GM13977 (cell line): ENCODE measurements at places on chromosomes 12 and 14.

DNA sequence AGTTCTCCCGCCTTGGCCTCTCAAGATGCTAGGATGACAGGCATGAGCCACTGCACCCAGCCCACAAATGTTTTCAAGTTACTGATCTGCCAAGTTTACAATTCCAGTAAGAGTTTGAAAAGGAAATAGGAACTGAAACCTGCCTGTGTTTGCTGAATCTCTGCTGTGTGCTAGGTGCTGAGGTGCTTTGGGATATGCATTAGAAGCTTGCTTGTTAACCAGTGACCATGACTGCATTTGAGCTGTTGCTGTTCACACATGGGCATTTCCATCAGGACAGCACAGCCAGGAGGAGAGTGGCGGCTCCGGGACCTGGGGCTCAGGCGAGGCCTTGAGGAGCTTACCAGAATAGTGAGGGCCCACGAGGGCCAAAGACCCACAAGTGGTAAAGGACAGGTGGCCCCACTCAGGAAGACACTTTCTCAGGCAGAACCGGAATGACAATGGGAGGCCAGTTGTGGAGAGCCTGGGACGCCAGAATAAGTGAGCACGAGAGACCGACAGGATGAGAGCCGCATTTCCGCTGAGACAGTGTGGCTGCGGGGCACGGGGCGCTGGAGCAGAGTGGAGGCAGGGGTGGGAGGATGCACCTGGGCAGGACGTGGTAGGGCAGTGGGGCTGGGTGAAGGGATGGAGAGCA is 54.5 kb upstream of the MMP17 start:
- DNase-seq, result peak; percentile 81

DNA sequence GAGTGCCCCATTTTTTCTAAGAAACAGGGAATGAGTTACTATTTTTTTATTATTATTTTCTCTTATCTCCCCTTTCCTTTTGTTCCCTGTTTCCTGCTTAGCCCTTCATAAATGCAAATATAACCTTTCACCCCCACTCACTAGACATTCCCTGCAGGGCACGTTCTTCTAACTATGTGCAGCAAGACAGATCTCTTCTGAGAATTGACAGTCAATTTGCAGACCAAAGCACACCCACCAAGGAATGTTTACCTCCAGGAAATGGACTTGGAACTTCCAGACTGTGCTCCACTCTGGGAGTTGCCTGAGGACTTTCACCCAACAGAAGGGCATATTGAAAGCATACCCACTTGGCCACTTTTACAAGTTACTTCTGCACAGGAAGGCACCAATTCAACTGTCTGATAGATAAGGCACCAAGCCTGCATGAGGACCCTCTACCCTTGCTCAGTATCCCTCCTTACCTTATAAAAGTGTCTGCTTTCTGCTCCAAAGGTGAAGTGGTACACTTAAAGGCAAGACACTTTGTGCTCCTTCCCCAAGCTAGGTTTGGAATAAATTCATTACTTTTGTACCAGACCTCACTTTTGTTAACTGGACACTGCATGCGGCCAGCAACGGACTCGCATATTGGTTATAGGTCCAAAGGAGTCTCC is 6.5 kb downstream of the TAS2R19 start:
- DNase-seq, result no peak

DNA sequence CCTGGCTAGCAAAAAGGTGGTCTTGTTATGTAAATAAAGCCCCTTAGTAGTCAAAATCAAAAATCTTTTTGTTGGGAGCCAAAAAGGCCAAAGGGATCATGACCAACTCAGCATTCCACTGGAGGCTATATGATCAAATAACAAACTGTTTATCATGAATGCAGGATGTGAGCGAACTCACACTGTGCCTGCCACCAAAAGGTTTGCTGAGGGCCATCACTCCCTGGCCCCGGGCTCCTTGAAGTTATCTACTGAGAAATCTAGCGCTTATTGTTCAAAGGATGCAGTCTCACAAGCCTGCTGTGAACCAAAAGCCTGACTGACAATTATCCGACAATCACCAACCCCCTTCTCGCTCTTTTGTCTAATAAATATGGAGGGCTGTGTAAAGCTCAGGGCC is 107.2 kb upstream of the DDHD1 start:
- DNase-seq, result no peak

DNA sequence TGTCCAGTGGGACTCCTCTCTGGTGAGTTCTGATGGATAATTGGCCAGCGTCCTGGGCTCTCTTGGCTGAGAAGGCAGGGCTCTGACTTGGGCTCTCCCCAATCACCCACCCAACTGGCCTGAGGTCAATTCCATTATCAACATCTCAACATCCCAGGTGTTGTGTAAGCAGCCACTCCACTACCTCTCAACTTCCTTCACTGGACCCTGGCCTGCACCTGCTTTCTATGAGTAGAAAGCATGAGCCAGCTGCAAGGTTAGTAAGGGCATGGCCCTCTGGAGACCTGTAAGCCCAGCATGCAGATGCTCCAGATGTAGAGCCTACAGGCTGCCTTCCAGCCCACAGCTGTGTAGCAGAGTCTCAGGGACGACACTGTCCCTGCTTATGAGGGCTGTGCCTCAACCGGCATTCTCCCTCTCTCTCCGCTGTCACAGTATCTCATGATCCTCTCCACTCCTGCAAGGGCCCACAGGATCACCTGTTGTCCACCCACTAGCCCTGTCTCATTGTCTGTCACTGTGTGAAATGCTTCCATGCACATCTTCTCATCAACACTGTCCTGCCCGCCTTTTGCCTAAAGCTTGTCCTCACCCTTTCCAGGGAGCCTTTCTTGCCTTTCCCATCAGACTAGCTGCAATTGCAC is 5.4 kb upstream of the KRT81 start:
- no peak for DNase-seq

- no peak for DNase-seq
These were observed 99.2 kb downstream of the BEGAIN start for GRCh38 chr14:100488057-100488456.

DNA sequence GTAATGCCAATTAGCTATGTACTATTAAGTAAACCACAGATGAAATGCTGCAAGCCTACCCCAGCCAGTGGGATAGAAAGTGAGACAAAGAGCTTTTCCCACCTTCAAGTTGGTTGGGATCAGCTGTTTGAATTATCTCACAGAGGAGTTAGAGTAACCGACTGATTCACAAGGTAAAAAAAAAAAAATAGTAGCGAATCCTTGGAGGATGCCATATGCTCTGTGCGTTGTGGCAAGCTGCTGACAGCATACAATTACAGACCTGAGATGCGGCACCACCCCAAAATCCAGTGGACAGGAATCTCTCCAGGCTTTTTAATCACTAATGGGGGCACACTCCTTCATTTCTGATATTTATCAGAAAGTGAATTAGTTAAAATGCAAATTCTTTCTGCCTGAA is 157.0 kb upstream of the RMST start:
- no peak for DNase-seq

- DNase-seq, result no peak
These were observed 127.4 kb upstream of the ATP2B1 start for GRCh38 chr12:89836026-89836425.

DNA sequence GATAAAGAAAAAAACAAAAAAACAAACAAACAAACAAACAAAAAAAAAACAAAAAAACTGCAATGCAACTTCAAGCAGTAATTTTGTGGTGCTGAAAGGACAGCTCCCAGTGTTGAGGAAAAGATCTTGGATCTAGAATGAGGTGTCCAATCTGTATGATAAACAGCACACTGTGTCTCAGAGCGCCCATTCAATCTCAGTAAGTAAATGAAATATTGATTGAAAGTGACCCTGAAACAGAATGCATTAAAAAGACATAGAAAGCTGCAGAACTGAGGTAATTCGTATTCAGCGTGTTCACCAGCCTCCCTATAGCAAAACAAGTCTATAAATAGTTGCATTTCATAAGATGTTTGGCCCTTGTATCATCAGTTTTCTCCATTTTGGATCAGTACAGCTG is 153.0 kb downstream of the NOVA1 start:
- no peak for DNase-seq

- DNase-seq, result no peak
These were observed 147.1 kb downstream of the KIF26A start for GRCh38 chr14:104285508-104285840.

DNA sequence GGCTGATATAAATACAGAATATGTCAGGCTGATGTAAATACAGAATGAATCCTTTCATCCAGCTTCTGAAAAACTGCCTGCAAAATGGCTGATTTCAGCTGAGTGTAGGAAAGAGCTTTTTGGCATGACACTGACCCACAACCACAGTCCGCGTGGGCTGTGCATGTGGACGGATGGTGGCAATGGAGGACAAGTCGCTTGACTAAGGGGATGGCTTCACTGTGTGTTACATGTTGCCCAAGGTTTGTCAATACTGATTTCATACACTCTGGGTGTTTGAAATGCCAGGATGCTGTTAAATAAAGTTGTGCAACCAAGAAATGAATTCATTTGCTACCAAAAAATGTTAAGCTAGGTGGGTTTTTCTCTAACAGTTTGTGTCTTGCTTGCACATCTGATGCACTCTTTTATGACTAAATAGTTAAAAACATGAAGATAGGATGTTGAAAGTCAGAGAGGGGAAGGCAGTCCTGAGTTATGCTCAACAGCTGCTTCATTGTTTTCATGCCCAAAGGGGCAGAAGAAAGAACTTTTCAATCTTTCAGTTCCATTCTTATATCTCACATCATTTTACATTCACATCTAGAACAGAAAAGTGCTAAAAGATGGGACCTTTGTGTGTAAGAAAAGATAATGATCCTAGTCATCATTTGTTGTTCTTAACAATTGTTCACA is 36.5 kb upstream of the OVCH1 start:
- no peak for DNase-seq

- DNase-seq, result peak; percentile 77
These were observed 1165.4 kb downstream of the TMEM121 start for GRCh38 chr14:106691601-106692291.
